ENCODE measurements at places on chromosomes 7 and 10. TPM values are rescaled to one million over a fixed set of nuclear protein-coding genes. Genes with fewer than 3 reads are reported as not detected.

- DNase-seq, result no peak
These were observed 110.8 kb upstream of the GALNT17 start for GRCh38 chr7:71021131-71021530.

- no peak for DNase-seq
These were observed 14.5 kb upstream of the PAX2 start for GRCh38 chr10:100730725-100731406.

GRCh38 chr7:84524714-84525694 lies 330.4 kb upstream of the SEMA3A start:
- DNase-seq, result no peak

DNA sequence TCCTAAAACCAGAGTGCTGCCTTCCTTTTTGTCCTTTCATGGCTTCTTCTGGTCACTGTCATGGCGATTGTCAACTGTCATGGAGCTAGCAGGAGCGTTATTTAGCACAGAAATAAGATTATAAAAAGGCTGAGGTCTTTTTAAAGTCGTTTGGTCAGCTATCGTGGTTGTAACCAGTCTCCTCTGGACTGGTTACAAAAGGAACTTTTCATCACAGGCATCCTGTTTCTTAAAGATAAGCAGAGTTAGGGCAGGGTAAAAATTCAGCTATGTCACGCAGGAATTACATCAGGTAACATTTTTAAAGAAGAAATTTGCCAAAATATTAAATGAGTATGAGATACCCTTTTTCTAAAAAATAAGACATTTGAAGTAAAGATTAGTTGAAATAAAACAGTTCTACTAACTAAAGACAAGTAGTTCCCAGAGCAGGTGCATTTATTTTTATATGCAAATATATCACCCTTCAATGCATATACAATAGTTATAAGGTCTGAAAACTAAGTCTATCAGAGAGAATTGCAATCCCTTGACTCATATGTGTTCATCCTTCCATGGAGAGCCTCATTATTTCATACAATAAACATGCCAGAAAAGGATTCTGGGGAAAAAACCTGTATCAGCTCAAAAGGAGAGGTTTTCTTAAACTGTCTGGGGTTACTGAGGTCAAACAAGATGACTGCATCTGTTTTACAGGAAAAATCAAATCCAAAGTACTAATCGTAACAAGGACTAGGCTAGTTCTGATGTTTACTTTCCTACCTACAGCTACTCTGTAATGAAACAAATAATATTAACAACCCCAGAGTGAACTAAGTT lies 20.9 kb downstream of the FAM24A start:
- no peak for DNase-seq

GRCh38 chr10:106424054-106424453 lies 740.5 kb downstream of the SORCS1 start:
- no peak for DNase-seq

- DNase-seq, result peak; percentile 82
These were observed 177.2 kb downstream of the SH3PXD2A start for GRCh38 chr10:103678178-103678526.

GRCh38 chr7:126682176-126682575 lies 570.6 kb downstream of the GRM8 start:
- DNase-seq, result no peak

DNA sequence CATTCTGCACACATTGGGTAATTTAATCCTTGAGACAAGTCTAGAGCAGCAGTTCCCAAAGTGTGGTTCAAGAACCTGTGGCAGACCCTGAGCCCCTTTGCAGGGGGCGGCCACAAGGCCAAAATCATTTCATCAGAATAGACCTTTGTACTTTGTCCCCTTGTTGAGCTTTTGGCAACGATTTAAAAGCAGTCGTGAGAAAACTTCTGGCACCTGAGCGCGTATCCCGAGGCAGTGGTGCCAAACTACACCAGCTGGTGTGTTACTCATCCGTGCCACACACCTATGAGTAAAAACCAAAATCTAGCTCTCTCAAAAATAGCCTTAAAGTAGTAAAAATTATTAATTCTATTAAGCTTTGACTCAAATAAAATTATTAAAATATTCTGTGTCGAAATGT lies 306.8 kb downstream of the SDK1 start:
- DNase-seq, result no peak

- DNase-seq, result no peak
These were observed 7.9 kb upstream of the ATE1 start for GRCh38 chr10:121935702-121936101.

- no peak for DNase-seq
These were observed 115.6 kb downstream of the ATXN7L1 start for GRCh38 chr7:105760551-105761447.

- DNase-seq, result no peak
These were observed 434.4 kb downstream of the AUTS2 start for GRCh38 chr7:70032649-70033048.

DNA sequence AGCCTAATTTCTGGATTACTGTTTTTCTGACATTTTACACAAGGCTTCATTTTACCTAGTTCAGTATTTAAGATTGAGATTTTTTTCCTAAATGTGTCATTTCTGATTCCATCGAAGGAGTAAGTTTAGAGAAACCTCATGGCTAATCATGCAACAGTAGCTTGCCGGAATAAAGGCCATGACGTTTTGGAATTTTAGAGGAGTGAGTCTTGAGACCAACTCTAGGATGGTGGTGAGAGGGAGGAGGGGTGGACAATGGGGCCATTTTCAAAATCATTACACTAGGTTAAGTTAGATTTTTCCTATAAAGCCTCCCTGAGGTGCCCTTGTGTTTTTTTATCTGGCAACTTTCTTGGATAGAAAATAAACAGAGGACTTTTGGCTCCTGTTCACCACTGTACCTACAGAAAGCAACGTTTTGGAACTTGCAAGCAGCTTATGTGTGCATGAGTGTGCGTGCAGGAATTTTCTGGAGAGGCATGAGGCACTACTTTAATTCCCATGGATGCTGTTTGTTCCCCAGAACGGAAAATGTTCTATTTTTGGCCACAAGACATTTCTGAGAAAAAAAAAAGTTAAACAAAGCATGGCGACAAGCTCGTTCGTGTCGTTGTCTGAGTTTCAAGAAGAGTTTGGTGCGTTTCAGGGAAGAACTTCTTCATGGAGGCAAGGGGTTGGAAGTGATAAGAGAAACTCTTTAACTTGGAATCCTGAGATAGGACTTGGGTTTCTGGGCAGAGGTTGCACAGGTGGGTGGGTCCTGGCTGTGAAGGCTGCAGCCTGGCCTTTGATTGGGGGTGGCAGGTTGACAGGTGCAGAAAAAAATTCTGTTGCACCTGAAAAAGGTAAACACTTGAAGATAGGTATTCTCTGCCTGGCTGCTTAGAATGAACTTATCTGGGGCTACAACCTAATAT lies 178.1 kb downstream of the PTEN start:
- DNase-seq, result no peak

DNA sequence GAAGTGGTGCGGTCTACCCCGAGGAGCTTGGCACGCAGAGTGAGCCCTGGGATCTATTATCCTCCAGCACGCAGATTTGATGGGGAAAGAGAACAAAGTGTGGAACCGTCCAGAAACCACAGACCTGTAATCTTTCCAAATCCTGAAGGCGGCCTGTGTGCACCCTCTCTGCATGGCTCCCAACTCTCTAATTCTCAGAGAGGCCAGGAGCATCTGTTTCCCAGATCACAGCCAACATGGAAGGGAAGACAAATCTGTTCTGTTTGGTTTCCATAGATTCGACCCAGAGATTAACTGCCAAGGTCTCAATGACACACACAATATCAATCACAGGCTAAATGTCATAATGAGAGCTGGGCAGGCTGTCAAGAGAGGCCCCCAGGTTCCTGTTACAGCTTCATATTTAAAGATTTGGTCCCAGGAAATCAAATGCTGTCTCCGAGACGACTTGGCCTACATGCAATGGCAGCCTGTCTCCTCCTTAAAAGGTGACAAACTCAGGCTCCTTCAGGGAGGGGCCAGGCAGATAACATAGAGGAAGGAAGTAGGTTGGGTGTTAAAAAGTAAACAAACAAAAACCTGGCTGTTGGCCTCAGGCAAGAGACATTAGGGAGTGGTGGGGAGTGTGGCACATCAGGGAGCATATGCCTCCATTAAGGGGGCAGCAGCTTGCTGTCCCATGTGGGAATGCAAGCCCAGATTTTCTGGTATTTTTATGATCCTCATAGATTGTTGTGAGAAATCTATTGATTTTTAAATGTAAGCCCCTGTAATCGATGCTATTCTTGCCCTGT lies 48.8 kb upstream of the SAMD8 start:
- no peak for DNase-seq

- no peak for DNase-seq
These were observed 153.5 kb downstream of the NRP1 start for GRCh38 chr10:33180921-33181320.

DNA sequence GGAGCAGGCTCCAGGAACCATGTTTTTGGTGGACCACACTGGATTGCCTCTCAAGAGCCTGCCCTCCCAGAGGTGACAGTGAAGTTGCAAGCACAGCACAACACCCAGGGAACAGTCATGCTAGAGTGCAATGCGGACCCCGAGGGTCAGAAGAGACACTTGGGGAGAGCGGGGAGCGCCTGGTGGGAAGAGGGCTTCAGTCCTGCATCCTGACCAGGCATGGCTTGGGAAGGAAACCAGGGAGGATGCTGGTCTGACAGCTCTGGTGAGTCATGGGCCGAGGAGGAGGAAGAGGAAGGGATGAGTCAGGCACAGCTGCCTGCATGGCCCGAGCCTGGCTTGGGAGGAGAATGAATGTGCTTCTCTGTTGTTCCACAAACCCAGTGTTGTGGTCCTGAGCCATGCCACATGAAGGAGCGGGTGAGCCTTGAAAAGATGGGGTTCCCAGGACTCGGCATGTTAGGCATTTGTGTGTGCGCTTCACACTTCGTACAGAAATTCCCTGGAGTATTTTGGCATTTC lies 29.5 kb upstream of the ANKRD2 start:
- DNase-seq, result peak; percentile 85

DNA sequence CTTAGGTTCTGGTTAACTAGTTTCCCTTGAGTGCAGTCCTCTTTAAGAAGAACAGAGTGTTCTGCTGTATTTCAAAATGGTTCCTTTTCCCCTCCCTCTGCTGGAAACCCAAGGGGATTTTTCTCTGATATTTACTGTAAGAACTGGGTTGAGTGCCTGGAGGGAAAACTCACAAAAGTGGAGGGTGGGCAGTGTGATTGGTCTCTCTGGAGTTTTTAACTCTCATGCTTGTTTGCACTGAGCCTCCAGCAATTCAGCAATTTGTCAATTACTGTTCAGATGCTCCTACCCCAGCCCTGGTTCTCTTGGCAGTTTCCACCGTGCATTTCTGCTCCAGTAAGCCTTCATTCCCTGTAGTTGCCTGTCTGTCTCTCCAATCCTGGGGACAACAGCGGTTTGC lies 273.4 kb upstream of the SORCS1 start:
- no peak for DNase-seq

GRCh38 chr7:69622960-69623359 lies 24.7 kb downstream of the AUTS2 start:
- no peak for DNase-seq

DNA sequence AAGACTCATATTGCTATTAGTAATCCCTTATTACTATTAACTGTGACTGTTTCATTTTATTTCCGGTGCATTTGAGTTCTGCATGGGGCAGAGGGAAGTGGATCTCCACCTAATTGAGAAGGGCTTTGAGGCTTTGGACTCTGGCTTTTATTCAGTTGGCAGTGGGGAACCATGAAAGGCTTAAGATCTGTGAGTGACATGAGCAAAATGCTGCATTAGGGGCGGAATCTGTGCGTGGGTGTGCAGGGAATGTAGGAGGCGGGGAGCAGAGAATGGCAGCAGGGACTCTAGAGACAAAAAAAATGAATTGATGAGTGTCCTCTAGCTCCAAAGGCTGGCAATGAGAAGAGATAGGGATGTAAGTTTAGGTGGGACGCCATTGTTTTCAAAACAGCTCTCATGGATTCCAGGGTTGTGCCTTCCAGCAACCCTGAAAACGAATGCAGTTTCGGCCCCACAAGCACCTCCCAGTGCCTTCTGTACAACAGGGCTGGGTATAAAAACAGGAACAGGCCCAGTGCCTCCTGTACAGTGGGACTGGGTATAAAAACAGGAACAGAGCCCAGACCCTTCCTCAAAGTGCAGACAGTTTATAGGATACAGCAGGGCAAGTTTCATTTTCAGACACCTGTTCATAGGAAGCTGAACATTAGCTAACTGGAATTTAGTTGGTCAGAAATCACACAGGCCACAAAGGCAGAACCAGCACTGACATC lies 663.3 kb upstream of the FOXK1 start:
- no peak for DNase-seq

GRCh38 chr7:125423458-125424155 lies 494.0 kb upstream of the POT1 start:
- DNase-seq, result no peak

GRCh38 chr7:77540402-77540822 lies 3.3 kb downstream of the PTPN12 start:
- DNase-seq, result no peak

- peak; percentile 82 for DNase-seq
These were observed at the start of the genes VTI1A and ZDHHC6 for GRCh38 chr10:112446855-112447619. Gene VTI1A (plus strand): TSS chr10:112447215. CDS start chr10:112447374, 159 bp downstream. Gene ZDHHC6 (minus strand): TSS chr10:112446914. CDS start chr10:112445436, 1,478 bp downstream.

- DNase-seq, result no peak
These were observed 18.2 kb upstream of the KIAA1549 start for GRCh38 chr7:138999414-138999813.

- no peak for DNase-seq
These were observed 65.8 kb downstream of the ADARB2 start for GRCh38 chr10:1671366-1672000.

DNA sequence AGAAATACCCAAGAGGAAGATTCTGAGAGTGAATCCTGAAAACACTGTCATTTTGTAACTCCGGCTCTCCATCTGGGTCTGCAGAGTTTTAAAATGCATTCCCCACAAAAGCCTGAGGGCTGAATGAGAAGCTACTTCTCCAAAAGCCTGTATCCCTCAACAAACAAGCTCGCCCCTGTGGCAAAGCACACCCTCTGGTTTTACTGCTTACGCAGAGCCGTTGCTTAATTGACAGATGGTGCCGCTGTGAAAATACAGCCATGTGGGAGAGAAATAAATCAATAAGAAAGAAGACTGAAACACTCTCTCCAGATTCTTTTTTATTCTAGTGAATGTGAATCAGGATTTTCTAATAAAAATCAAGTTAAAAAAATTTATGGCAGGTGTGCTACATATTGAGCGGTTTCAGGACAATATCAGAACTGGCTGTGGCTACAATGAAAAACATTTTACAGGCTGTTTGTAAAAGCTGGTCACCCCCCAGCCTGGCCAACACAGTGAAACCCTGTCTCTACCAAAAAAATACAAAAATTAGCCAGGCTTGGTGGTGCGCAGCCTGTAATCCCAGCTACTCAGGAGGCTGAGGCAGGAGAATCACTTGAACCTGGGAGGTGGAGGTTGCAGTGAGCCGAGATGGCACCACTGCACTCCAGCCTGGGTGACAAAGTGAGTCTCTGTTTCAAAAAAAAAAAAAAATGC lies 32.5 kb downstream of the C7orf33 start:
- DNase-seq, result no peak

LDB3 gene
- 15.9 TPM for total RNA-seq

PRKCQ gene
- 4.3 TPM for total RNA-seq

PNLIPRP3 gene
- not detected for total RNA-seq

GIMAP2 gene
- 11.5 TPM for total RNA-seq

CRPPA gene
- total RNA-seq, result 3.6 TPM

PAX2 gene
- 0.52 TPM for total RNA-seq

PSD gene
- 5.1 TPM for total RNA-seq

SPAM1 gene
- not detected for total RNA-seq

TMEM254 gene
- total RNA-seq, result 38.0 TPM

C10orf62 gene
- not detected for total RNA-seq

LFNG gene
- total RNA-seq, result 22.5 TPM

TACC2 gene
- total RNA-seq, result 98.1 TPM

IL2RA gene
- total RNA-seq, result 2.2 TPM

MKX gene
- total RNA-seq, result 0.94 TPM
